ENCODE measurements at places on chromosomes 12 and 14.

DNA sequence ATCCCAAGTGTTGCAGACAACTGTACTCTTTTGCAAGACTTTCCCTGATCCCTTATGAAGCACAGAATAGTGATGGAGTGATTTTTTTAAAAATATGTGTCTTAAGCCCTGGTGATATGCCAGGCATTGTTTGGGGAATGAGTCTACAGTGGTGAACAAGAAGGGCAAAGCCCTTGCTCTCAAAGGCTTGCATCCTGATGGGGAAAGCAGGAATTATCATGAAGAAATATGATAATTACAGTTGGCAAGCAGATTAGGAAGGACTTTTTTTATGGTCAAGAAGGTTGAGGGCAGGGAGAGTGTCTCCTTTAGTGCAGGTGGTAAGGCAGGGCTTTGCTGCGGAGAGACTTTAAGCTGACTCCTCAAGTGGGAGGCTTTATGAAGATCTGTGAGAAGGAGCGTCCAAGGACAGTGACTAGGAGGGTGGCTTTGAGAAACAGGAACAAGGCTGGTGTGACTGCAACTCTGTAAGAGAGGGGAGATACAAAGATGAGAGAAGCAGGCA, 100.2 kb downstream of the SYNE2 start:
- DNase-seq = no peak

DNA sequence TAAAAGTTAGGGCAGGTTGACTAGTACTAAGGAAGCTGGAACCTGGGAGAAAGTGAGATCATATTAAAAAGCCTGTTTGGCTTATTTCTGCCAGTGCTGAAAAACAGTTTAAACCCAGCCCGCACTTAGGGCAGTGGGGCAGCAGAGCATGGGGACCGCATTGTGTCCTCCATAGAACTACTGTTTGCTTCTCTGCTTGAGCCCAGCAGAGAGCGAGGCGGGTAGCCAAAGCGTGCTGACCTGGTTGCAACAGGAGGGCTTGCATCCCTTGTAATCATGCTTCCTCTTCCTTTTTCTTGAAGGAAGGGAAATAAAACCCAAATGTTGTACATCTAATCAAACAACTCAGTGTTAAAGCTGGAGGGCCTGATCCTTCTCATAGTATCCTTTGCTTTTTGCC, 82.5 kb upstream of the HOXC13 start:
- DNase-seq = no peak

GRCh38 chr12:62588916-62589315, 122.3 kb downstream of the MON2 start:
- DNase-seq = no peak

DNA sequence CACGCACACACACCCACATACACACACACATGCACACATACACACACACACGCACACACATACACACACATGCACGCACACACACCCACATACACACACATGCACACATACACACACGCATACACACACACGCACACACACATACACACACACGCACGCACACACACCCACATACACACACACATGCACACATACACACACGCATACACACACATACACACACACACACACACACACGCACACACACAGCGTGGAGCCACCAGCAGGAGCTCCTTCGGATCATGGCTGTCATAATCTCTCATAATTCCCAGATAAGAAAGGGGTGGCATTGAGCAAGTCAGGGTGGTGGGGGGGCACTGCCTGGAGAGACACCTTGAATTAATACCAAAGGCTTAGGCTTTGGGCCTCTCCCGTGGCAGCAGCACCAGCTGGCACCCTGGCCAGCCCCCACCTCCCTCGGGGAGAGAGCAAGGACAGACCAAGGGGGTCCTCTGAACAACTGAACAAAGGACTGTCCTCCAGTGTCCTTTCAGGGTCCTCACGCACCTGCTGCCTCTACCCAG, 21.9 kb downstream of the ANO2 start:
- no peak for DNase-seq

DNA sequence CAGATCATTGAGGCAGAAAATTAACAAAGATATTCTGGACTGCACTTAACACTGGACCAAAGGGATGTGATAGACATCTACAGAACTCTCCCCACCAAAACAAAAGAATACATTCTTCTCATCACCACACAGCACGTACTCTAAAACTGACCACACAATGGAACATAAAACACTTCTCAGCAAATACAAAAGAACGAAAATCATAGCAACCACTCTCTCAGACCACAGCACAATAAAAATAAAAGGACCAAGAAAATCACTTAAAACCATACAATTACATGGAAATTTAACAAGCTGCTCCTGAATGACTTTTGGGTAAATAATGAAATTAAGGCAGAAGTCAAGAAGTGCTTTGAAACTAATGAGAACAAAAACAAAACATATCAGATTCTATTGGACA, 254.0 kb upstream of the STXBP6 start:
- DNase-seq = no peak

DNA sequence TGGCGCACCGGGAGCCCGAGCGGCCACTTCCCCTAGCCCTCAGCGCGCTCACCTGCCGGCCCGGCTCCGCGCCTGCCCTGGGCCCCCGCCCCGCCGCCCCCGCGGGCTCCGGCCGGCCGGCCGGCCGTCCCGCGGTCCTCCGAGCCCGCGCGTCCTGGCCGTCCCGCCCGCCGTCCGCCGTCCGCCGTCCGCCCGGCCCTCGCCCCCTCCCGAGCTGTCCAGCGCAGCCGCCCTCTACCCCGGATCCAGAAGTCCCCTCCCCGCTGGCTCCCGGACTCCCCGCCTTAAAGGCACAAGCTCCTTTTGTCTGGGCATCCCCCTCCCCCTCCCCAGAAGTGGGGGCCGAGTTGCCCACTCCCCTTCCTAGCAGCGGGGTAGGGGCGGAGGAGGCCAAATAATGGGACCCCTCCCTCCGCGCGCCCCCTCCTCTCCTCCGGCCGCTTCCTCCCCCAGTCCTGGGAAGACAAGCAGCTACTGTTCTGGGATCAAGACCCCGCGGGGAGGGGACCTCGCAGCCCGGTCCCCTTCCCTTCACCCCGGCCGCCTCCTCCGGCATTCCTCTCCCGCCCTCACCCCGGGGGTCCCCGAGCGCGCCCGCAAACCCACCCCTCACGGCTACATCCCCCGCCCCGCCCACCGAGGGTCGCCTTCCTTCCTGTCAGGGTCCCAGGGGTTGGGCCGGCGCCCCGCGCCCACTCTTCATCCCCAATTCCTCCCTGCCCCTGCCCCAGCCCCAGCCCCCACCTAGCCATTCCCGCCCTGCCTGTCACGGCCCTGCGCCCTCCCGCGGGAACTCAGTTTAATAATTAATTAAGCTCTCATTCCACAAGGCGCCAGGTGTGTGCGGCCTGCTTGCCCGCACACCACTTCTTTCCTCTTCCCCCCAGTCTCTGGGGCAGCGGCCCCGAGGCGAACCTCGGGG, at the start of gene ADCY6:
Gene ADCY6 (minus strand): TSS at position 236 of the 922 bp plus-strand sequence. CDS start 5,655 bp downstream, outside the sequence.
- no peak for DNase-seq

DNA sequence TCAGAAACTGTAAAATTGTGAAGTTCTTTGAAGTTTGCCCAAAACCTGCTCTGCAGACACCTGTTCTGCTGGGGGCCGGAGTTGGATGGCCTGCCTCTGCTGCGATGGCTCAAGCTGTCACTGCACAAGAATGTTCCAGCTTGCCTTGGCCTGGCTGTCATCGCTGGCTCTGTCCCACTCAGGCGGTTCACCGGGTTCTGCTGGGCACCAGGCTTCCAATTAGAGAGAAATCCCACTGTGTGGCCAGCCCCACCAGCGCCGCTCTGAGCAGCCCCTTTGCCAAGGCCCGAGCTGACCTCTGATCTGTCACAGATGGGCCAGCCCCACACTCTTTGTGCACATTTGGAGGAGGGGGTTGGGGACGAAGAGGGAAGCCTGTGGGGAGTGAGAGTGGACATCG, 71.7 kb upstream of the GPATCH2L start:
- DNase-seq = no peak

DNA sequence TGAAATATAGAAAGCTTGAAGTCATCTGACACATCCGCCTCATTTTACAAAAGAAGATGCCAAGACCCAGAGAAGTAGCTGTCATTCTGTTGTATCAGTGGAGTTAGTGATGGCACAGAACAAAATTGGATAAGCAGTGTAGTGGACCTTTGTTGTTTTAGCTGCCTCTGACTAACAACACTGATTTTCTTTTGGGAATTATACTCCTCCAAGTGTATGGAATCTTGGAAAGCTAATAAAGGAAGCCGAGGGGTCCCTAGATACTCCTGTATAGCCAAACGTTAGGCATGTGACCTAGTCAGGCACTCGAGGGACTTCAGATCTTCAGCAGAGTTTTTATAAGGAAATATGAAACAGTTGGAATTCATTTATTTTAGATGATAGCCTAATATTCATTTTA, 94.5 kb downstream of the OTOGL start:
- no peak for DNase-seq

DNA sequence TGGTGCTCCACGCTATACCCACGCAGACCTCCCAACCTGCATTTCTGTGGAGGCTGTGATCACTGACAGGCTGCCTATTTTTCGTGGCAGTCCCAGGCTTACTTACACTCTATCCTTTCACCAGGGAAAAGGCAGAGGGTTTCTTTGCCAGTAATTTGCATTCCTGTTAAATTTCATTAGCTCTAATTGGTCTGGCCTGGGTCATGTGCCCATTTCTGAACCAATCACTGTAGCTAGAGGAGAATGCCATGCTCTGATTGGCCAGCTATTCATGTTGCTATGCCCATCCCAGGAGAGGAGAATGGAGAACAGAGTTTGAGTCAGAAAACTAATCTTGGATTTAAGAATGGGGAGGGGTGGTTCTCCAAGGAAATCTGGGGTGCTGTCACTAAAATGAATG, 43.2 kb upstream of the TUNAR start:
- no peak for DNase-seq

DNA sequence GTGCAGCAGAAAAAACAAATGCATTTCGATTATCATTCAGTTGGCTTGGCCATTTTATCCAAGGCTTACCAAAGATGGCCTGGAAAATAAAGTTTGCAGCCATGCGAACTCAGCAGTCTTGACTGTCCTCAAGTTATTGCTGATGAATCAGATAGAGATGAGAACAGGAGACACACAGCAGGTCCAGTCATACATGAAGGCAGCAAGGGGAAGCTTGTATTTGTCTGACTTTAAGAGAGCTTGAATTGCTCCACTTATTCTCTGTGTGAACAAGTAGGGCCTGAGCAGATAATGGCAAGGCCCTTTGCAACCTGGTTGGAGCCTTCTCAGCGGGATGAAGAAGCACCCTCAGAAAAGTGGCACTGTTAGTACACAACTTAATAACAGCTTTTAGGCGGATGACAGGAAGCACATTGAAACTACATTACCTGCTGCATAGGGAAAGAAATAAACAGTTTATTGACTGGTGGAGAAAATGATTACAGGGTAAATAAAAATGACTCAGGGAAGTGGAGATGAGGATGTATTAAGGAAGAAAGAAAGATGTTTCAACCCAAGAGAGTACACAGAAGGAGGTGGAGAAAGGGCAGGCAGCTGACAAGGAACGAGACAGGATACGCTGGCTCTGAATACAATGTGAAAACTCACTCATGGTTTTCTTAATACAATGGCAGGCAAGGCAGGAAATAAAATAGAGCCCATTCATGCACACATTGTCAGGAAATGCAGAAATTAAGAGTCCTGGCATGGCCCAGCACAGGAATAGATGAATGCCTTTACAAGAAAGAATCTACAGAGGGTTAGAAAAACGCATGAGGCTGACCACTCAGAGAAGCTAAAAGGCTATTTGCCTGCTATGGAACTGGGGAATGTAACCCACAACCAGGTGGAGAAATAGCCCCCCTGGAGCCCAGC, 128.4 kb downstream of the GALC start:
- no peak for DNase-seq

GRCh38 chr14:54562334-54562733, 4.6 kb upstream of the SAMD4A start:
- no peak for DNase-seq

- DNase-seq = no peak
These were observed 161.8 kb upstream of the IGF1 start for GRCh38 chr12:102642199-102642598.

GRCh38 chr14:95300697-95301526, 18.8 kb downstream of the CLMN start:
- no peak for DNase-seq

GRCh38 chr12:78185109-78185508, 354.4 kb downstream of the NAV3 start:
- no peak for DNase-seq

DNA sequence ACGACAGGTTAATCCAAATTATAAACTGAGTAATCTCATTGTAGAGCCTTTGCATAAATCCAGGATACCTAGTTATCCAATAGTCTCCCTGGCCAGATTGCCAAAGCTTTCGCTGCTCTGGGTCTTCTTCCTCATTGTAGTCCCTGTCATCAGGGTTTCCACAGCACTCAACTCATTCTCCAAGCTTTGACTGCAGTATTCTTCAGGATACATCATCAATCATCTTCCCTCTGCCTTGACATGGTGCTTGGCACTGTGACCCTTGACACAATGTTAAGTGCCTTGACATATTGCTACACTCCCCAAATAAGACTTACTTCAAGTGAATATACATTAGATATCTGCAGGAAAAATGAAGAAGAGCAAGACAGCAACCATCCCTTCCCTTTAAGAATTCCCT, 60.1 kb upstream of the RESF1 start:
- DNase-seq = no peak

DNA sequence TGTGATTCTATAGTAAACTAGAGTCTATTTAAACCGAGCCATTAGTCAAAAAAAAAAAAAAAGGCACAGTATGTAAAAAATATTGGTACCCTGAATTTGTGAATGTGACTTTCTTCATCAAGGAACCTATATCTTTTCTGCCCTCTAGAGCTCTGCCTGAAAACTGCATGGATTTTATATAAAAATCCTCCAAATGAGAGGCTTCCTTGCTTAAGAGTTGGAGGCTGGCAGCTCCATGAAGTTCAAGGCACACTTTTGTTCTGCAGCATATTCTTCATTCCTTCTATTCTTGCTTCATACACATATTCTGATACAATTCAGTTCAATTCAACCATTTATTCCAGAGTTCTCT, 23.1 kb upstream of the NKX2-8 start:
- peak; percentile 26 for DNase-seq

Data from KBM-7 (cell line).